Kidney tubule cell (primary cell): ENCODE measurements at places on chromosomes 12 and 14.

DNA sequence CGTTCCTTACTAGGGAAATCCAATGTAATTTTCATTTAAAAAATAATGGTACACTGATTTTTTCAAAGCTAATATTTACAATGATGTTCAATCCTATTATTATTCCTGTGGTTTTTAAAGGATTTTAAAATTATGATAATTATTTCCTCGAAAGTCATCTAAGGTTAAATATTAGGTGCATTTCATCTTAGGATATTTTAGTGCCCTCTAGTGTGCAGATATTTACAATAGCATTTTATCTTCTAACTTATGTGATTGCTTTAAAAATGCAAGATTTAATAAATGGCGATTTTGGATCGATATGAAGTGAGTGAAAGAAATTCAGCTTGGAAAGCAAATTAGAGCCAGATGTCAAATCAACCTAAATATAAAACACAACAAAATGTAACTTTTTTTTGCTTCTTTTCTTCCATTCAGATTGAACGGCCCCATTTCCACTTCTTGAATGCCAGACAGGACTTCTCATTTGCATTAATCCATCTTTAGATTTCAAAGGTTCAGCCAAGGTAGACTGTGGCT lies 293.5 kb downstream of the SLC6A15 start:
- DNase-seq: no peak

- no peak for DNase-seq
These were observed 332.0 kb downstream of the PAWR start for GRCh38 chr12:79358716-79359300.

- peak; percentile 71 for DNase-seq
These were observed at the start of gene PLEKHG7 for GRCh38 chr12:92702754-92703679. Gene PLEKHG7 (plus strand): TSS chr12:92702989. CDS start chr12:92706632, 3,643 bp downstream.

- peak; percentile 48 for DNase-seq
These were observed 185.3 kb downstream of the TSPAN9 start for GRCh38 chr12:3262470-3262869.

DNA sequence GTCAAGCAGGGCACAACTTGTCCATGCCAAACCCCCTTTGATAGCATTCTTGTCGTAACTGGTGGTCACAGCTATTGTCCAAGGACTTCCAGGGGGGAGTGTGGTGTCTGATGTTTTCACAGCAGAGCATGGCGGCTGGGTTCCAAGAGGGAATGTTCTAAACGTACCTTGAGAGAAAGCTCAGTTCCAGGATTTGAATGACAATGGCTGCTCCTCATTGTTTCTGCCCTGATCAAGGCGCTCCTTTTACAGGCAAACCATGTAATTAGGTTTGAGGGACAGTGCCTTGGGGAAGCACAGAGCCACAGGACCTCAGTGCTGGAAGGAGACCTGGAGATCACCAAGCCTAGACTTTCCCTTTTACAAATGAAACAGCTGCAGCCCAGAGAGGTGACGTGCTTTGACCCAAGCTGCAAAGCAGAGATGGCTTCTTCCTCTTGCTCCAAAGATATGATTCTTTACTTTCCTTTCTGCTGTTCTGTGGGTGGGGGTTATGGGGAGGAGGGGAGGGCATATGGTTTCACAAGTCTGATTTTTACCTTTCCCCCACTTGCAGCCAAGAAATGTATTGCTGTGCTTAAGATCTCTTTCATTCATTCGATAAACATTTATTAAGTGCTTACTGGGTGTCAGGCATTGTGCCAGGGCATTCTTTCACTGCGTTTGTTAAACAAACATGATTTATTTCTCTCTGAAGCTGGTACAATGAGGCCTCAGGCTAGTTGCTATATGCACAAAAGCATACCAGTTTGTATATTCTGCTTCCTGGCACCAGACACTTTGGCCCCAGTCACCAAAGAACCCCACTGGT lies 172.8 kb downstream of the KTN1 start:
- DNase-seq: peak; percentile 68

DNA sequence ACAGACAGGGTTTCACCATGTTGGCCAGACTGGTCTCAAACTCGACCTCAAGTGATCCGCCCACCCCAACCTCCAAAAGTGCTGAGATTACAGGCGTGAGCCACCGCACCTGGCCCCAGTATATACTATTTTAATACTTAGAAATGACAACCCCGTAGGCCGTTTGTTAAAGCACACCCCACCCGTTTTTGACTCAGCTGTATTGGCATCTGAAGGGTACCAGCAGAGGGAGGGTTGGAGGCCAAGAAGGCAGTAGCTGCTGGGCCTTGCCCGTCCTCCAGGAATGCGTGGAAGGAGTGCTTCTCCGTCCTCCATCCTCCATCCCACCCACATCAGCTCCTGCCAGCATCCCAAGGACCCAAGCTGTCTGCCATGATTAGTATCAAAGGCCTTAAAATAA lies 6.3 kb upstream of the NIN start:
- DNase-seq: no peak

GRCh38 chr12:68951652-68952051 lies 18.7 kb upstream of the CPM start:
- DNase-seq: no peak

DNA sequence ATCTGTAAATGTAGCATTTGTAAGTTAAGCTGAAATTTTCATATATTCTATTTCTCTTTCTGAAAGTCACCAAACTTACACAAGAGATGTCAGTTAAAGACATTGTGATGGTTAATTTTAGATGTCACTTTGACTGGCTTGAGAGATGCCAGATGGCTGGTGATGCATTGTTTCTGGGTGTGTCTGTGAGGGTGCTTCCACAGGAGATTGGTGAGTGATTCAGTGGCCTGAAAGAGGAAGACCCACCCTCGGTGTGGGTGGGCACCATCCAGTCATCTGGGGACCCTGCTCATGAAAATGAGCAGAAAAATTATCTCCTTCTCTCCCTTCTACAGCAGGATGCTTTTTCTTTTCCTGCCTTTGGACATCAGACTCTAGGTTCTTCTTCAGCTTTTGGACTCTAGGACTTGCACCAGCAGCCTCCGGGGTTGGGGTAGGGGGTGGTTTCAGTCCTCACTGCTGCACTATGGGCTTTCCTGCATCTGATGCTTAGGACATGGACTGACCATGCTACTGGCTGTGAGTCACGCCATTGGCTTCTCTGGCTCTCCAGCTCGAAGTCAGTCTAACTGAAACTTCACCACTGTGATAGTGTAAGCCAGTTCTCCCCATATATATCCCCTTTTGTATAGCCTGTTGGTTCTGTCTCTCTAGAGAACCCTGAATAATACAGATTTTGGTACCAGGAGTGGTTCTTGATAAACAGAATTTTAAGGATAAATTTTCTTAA lies 20.9 kb downstream of the PDE6H start:
- peak; percentile 43 for DNase-seq

DNA sequence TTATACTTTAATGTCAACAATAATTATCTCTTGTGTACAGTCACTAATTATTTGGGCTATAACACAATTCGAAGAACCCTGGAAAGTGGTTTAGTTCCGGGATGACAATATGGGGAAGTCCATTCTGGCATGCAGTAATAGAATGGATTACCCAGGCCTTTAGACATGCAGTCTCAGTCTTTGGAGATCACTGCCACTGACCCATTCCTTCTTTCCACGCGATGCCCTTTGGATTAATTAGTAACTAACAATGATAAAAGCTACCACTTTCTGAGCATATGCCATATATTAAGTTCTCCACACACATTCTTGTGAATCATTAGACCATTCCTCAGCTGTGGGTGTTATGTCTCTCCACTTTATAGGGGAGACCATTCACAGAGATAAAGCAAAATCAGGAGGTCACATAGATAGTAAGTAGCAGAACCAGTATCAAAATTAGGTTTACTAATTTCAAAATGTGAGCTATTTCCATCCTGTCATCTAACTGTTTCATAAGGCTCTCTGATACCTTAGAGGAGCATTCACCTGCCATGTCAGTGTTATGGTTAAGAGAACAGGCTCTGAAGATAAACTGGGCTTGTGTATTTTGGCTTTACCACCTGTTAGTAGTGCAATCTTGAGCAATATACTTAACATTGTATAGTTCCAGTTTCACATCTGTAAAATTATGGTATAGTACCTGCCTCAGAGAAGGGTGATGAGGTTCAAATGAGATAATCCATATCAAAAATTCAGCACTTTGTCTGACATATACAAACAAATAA lies 27.2 kb upstream of the KCNJ8 start:
- DNase-seq: peak; percentile 88

- DNase-seq: no peak
These were observed 76.1 kb downstream of the CRADD start for GRCh38 chr12:93753285-93753684.

DNA sequence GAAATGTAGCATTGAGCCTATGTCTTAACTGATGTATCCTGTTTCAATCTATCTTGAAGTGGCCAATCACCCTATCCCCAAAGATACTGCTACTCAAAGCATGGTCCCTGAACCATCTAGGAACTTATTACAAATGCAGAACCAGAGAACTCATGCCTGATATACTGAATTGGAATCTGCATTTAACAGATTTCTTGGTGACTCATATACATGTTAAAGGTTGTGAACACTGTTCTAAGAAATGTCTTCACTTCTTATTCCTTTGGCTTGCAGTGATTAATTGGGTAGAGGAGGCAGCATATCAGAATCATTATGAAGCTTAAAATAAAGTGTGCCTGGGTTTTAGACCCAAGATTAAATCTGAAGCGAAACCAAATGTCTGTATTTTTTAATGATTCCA lies 795.6 kb downstream of the DIO2 start:
- DNase-seq: peak; percentile 36

DNA sequence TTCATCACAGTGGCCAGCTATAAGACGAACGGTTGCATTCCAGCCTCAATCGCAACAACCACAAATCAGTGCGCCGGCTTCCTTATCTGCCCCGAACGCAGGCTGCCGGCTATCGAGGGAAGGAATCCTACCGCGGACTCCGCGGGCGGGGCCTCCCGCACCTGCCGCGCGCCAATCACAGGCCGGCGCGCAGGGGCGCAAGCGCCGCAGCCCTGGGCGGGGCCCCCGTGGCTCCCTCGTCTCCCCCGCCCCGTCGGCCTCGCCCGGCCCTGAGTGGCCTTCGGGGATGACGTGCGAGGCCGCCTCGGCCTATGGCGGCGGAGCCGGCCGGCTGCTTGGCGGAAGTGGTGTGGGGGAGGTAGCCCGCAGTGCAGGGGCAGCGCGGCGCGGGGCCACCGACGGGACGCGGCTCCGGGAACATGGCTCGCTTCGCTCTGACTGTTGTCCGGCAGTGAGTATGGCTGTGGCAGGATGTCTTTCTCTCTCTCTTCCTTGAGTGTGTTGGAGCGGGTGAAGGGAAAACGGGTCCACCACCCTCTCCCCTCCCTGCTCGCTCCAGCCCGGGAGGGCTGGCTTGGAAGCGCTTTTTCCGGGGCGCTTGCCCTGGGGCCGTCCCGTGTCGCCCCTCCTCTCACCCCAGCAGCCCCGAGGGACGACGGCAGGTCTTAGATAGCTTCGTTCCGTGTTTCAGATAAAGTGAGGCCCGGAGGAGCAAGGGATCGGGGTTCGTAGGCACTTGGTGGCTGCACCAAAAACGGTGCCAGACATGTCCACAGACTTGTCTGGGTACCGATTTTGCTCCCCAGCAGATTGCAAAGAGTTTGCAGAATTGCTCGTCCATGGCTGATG lies at the start of gene TIGAR:
Gene TIGAR (plus strand): TSS at position 361 of the 849 bp plus-strand sequence. CDS start 59 bp downstream, at position 420.
- DNase-seq: peak; percentile 96

- DNase-seq: peak; percentile 53
These were observed 108.4 kb downstream of the PTPRR start for GRCh38 chr12:70812136-70812535.

DNA sequence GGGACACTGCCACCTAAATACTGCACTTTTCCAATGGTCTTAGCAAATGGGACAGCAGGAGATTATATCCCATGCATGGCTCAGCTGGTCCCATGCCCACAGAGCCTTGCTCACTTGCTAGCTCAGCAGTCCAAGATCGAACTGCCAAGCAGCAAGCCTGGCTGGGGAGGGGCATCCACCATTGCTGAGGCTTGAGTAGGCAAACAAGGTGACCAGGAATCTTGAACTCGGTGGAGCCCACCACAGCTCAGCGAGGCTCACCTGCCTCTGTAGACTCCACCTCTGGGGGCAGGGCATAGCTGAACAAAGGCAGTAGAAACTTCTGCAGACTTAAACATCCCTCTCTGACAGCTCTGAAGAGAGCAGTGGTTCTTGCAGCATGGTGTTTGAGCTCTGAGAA lies 370.8 kb upstream of the MGAT4C start:
- DNase-seq: no peak

- DNase-seq: no peak
These were observed 196.2 kb upstream of the ALG10 start for GRCh38 chr12:33825986-33826602.

DNA sequence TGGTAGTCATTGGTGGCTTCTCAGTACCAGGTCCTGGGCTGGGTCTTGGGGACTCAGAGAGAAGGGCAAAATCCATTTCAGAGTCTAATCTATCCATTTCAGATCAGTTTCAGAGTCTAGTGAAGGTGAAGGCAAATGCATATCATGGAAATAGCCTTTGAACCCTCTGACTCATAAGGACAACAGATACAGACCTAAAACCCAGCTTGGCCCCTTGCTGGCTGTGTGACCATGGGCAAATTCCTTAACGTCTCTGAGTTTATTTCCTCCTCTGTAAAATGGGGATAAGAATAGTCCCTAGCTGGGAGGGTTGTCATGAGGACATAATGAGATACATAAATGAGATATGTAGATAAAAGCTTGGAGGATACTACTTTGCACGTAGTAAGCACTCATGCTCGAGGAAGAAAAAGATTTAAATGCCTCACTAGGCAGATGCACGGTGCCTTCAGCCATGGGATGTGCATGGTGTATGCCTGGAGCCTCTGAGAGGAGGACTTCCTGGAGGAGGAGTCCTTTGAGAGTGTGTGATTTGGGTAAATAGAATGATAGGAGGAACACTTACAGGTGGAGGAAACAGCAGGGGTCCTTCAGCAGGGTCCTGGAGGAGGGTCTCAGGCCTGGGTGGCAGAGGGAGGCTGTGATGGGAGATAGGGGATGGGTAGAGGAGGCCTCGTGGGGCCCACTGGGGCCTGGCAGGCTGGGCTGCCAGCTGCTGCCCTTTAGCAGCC lies 8.0 kb downstream of the DTX1 start:
- DNase-seq: no peak

GRCh38 chr12:75694534-75695268 lies 183.3 kb upstream of the KRR1 start:
- DNase-seq: no peak

GRCh38 chr14:69285661-69286255 lies 25.8 kb downstream of the GALNT16 start:
- DNase-seq: no peak

DNA sequence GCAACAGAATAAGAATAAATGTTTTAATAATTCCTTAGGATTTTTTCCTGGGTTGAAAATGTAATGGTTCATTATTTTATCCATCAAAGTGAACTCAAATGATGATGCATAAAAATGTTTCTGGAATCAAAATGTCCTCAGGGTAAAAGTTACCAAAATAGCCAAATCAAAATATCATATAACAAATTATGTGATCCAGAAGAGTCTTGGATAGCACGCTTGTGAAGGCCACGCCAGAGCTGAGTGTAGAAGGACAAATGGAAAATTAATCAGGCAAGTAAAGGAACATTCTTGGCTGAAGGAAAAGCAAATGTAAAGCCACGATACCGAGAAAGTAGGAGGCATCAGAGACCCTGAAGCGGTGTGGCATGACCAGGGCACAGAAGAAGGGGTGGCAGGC lies 169.2 kb downstream of the CAPZA3 start:
- DNase-seq: no peak

GRCh38 chr12:127515941-127516340 lies 751.0 kb upstream of the TMEM132C start:
- DNase-seq: no peak

GRCh38 chr12:94638521-94638920 lies 11.8 kb downstream of the TMCC3 start:
- no peak for DNase-seq
